COLO829 (cell line): ENCODE measurements at places on chromosomes 12 and 14.

- DNase-seq, result no peak
Observed at GRCh38 chr14:101812071-101812470, 50.6 kb downstream of the PPP2R5C start.

- DNase-seq, result no peak
Observed at GRCh38 chr12:67151886-67152285, 117.3 kb upstream of the CAND1 start.

GRCh38 chr12:113862590-113863454 lies 103.3 kb downstream of the RBM19 start:
- DNase-seq, result no peak

DNA sequence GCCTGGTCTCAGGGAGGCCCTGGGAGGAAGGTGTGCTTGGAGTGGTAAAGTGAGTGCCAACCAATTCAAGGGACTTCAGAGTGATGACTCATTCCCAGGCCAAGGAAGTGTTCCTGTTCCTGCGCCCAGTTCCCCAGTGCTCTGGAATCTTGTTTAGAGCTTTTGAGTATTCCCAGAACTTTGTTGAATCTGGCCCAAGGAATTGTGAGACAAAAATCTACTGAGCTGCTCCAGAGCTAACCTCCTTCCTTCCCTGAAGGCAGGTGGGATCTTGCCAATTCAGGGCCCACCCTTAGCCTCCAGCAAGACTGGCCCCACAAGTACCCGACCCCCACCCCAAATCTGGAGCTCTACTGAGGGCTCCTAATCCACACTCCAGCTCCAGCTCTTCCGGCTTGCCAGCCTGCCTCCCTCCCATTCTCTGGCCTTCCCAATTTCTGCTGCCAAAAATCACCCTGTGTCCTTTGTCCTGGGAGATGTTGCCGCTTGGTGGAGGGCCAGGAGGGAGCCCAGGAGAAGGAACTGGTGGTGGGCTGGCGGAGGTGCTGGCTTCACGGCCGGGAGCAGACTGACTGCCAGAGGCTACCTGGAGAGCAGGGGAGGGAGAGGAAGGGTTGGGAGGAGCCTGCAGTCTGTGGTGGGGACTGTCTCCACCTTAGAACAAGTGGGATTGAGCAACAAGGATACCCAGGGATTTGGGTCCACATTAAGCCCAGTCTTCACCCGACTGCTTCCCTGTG lies 2.0 kb upstream of the ATN1 start:
- peak; percentile 87 for DNase-seq

GRCh38 chr12:20453756-20454310 lies 85.5 kb downstream of the PDE3A start:
- no peak for DNase-seq
